ENCODE measurements at places on chromosomes 3 and 15. TPM values are rescaled to one million over a fixed set of nuclear protein-coding genes. Genes with fewer than 3 reads are reported as not detected.

DNA sequence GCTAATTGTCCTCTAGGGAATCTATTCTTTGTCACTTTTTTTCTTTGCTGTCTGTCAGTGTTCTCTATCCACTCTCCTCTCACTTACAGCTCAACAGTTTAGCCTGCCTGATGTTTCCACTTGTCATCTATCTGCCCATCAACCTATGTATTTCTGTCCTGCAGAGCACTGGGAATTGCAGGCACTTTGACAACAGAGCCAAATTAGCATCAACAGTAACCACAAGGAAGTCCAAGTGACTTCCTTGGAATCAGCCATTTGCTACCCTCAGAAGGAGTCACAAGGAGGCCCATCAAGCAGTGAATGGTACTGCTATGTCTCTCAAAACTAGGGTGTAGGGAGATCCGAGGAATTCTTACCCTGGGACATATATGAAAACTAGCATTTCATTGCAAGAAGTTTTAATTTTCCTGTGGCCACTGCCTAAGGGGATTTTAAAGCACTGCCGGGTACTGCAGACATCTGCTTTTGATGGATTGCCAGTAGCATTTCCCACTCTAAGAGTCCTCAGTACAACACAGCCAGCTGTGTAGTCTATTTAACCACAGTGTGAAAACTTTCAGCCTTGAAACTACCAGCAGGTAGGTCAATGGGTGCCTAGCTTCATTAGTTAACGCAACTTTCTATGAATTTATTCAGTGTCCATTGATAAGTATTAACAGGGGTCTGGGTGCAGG, 898.8 kb downstream of the NTRK3 start:
- no peak for DNase-seq

GRCh38 chr15:67458331-67459029, 62.5 kb upstream of the C15orf61 start:
- DNase-seq: no peak

- no peak for DNase-seq
Measured at GRCh38 chr15:94004697-94005096, 226.7 kb upstream of the MCTP2 start.

GRCh38 chr3:28348265-28348628, 274 bp upstream of the ZCWPW2 start:
- no peak for DNase-seq

GRCh38 chr3:171824116-171824515, 13.8 kb upstream of the PLD1 start:
- no peak for DNase-seq

DNA sequence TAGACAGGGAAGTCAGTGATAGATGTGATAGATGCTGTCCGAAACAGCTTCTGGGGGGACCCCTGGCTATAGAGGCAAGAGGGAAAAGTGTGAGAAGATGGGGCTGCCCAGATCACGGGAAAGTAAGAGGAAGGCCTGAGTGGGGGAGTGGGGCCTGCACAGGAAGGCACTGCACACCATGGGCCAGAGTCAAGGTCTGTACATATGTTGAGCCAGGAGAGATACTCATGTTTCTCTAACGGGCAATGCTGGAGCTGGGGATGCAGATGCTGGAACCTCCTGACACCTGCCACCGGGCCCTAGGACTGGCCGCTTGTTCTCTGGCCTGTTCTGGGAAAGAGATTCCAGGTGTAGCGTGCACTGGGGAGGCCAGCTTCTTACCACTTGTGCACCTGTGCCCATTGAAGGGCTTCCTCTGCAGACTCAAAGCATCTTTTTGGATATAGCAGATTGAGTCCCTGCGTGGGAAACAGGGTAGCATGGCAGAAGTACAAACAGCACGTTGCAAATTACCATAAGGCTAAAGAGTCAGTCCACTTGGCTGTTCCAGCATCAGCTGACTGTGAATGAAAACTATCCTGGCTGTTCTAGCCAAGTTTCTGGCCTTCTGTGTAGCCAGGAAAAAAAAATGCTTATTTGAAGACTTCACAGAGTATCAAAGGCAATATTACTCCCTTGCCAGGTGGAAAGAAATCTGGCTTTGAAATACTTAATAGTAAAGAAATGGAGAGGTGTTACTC, 77.1 kb upstream of the GSK3B start:
- DNase-seq: peak; percentile 37

- no peak for DNase-seq
Measured at GRCh38 chr15:89192766-89193165, 28.6 kb downstream of the RLBP1 start.

- no peak for DNase-seq
Measured at GRCh38 chr3:124283652-124284023, 291.7 kb upstream of the ROPN1 start.

DNA sequence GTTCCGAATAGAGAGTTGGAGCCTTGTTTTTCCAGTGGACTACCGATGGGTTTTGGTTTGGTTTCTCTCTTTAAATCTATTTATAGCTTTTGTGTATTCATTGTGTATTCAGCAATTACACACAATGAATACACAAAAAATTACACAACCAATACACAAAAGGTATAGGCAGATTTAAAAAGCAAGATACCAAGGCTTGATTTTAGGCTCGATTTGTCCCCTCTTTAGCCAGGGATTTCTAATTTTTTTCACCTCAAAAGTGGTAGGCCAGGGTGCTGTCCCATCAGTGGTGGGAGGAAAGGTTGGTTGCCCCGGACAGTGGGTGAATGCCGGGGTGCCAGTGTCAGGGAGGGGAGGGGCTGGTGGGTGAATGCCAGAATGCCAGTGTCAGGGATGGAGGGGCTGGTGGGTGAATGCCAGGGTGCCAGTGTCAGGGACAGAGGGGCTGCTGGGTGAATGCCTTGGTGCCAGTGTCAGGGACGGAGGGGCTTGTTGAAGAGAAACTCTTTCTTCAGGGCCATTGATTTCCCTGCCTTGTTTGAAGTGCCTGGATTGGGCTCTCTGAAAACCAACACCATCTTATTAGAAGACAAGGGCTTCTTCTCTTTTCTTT, 186.2 kb downstream of the GOLGA6L6 start:
- peak; percentile 21 for DNase-seq

DNA sequence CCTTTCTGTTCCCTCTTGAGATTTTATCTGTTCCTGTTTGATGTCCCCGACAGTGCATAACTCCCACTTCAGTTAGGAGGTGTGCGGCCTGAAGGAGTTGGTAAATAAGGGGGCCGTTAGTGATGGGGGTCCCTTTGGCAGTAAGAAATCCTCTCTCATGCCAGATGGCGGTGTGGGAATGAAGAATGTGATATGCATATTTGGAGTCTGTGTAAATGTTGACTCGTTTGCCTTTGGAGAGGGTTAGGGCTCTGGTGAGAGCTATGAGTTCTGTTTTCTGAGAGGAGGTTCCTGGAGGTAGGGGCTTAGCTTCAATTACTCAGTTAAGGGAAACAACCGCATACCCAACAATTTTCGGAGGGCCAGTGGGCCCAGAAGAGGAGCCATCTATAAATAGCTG, 38.8 kb upstream of the RNF7 start:
- no peak for DNase-seq

GRCh38 chr15:47516558-47516957, 200.7 kb upstream of the SEMA6D start:
- DNase-seq: no peak

GRCh38 chr15:70618929-70619328, 144.4 kb downstream of the UACA start:
- DNase-seq: no peak

- no peak for DNase-seq
Measured at GRCh38 chr15:59283717-59284391, 77.2 kb downstream of the LDHAL6B start.

DNA sequence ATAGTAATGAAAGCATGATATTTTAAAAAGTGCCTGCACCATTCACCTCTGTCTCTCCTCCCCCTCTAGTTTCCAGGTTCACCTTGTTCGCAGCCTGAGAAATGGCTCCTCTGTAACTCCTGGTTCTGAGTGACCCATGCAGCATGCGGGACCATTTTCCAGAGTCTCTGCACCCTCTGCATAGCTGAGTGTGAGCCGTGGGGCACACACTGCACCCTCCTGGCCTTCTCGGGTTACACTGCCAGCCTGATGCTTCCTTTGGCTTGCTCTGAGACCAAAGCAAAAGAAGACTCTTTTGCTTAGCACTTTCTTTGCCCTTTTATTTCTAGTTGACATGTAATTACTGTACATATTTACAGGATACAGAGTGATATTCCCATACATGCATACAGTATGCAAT, 287.3 kb downstream of the GABRG3 start:
- DNase-seq: no peak

GRCh38 chr3:31288224-31288623, 244.5 kb upstream of the STT3B start:
- no peak for DNase-seq

GRCh38 chr3:123371859-123372685, 76.8 kb downstream of the ADCY5 start:
- DNase-seq: no peak

DNA sequence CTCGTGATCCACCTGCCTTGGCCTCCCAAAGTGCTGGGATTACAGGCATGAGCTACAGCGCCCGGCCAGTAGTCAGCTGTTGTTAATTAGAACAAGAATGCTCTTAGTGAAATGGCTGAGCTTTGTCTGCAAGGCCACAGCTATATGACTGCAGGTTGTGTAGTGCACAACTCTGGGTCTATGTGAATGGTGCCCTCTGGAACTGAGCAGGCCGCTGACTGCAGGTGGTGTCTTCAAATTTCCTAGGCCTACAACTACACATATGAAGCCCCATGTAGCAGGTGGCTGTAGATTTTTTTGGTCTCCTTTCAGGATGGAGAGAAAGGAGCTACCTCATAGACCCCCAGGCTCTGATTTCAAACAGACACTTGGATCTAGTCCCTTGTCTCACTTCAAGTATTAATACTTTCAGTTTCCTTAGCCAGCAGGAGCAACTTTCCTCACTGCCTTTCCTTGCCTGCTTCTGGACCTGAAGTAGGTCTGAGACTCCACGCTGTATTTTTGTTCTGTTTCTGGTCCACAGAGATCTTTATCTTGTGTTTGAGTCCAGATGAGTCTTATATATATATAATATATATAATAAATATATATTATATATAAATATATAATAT, 86.9 kb downstream of the C3orf80 start:
- DNase-seq: no peak

DNA sequence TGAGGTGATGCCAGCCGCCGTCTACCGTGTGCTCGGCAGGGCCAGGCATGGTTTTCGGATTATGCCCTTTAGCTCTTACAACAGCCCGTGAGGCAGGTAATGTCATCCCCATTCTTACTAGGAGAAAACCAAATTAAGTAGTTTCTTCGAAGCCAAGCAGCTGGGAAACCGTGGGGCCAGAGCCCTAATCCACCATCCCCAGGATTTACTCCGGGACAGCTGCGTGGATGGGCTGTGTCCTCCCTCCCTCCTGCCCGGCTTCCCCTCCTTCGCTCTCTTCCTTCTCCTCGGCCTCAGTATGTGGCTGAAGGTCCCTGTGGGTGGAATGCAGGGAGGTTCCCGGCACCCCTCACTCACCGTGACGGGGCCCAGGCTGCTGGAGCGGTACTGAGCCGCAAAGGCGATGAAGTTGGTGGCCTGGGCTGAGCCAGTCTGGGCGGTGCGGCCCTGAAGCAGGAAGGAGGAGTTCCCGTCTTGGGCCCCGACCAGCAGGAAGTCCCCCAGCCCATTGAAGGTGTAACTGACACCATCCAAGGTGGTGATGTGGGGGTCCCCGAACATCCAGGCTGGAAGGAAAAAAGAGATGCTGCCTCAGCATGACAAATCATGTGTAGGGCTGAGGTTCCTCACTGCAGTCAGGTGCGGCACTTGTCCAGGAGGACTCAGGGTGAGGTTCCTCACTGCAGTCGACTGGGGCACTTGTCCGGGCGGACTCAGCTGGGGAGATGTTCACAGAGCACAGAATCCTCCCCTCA, 42.5 kb downstream of the MUC20 start:
- no peak for DNase-seq

DNA sequence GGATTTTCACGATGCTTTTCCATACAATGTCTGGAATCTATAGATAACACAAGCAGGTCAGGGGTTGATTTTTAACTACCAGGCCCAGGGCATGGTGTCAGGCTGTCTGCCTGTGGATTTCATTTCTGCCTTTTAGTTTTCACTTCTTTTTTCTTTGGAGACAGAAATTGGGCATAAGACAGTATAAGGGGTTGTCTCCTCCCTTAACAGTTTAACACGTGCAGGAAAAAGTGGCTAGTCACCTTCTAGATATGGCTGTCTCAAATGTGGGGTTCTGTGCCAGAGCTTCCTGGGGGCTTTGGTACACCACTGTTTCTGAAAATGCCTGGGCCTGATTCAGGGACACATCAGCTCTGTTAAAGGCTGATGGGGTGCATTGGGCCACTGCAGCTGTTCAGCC, 7.4 kb upstream of the ZNF589 start:
- DNase-seq: no peak

GRCh38 chr3:34132069-34132692, 333.8 kb downstream of the PDCD6IP start:
- DNase-seq: no peak

GRCh38 chr3:33629219-33629618, 88.8 kb downstream of the CLASP2 start:
- DNase-seq: no peak

GRCh38 chr3:16511681-16512434, 1.6 kb downstream of the RFTN1 start:
- DNase-seq: peak; percentile 62

DNA sequence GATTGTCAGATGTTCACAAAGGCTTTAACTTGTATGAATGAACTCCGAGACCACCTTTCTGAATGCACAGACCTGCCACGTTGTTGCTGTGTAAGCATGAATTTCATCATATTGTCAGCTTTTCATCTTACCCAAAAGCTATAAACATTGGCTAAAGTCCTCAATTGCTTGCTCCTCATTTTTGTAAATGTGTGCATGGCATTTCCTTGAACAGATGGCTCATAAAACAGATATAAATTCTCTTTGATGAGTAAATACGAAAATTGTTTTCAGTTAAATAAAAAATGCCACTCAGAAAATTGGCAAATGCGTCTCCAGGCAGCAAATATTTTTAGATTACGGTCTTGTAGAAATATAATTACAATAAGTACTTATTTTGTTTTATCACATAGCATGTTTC, 226.0 kb upstream of the NDN start:
- no peak for DNase-seq

SMCO1 gene
- not detected for total RNA-seq

NR1I2 gene
- not detected for total RNA-seq

ZNF80 gene
- total RNA-seq: 1.6 TPM

MOBP gene
- not detected for total RNA-seq

ZPLD1 gene
- not detected for total RNA-seq

RPLP1 gene
- total RNA-seq: 2,675 TPM

GOLGA6A gene
- not detected for total RNA-seq

FAM98B gene
- 18.4 TPM for total RNA-seq

IMPG2 gene
- 0.27 TPM for total RNA-seq

ZNF445 gene
- 4.8 TPM for total RNA-seq

EPHB1 gene
- not detected for total RNA-seq

TMC3 gene
- not detected for total RNA-seq

CHRNB4 gene
- total RNA-seq: not detected

ARID3B gene
- 35.2 TPM for total RNA-seq

GPR87 gene
- not detected for total RNA-seq

HIGD2B gene
- 0.27 TPM for total RNA-seq

TIMP4 gene
- not detected for total RNA-seq

P2RY13 gene
- not detected for total RNA-seq

PLD1 gene
- total RNA-seq: 1.6 TPM

NR2C2 gene
- total RNA-seq: 29.9 TPM

CCR4 gene
- 8.7 TPM for total RNA-seq

TF gene
- 0.61 TPM for total RNA-seq

PLA2G4D gene
- total RNA-seq: not detected

Data from CD8-positive, alpha-beta T cell (primary cell).